Activated T-helper 1 cell treated with anti-CD3 and anti-CD28 coated beads, Interleukin-12 subunit alpha, Interleukin-12 subunit beta, Interleukin-2, Interleukin-4 antibody, amounts not matched to agents 30 ng/mL and 10 ng/mL and 1 ng/mL, durations not matched to agents 14 hours and 24 hours and 36 hours (primary cell): ENCODE measurements at places on chromosomes 3 and 15. TPM values are rescaled to one million over a fixed set of nuclear protein-coding genes. Genes with fewer than 3 reads are reported as not detected.

DNA sequence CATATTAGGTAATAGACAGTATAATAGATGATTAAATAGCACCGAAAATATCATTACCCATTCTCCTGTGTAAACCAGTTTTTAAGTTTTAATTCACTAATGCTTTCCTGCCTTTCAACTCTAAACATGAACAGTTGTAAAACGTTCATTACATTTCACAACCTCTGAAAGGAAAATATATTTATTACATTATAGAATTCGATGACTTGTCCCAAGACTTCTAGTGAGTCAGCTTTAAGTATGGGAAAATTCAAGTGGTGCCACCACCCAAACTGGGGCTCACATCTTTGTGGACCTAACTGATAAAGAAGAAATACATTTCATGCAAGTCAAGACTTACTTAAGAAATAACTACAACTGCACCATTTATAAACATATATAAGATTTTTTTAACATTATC, 2.0 kb downstream of the TRIM59 start:
- DNase-seq = no peak

GRCh38 chr3:59759298-59760031, 709.6 kb upstream of the CFAP20DC start:
- DNase-seq = no peak

Gene GOLGA6L7
- total RNA-seq = not detected in 2 replicates

Gene ANKUB1
- total RNA-seq = not detected in 2 replicates

DNA sequence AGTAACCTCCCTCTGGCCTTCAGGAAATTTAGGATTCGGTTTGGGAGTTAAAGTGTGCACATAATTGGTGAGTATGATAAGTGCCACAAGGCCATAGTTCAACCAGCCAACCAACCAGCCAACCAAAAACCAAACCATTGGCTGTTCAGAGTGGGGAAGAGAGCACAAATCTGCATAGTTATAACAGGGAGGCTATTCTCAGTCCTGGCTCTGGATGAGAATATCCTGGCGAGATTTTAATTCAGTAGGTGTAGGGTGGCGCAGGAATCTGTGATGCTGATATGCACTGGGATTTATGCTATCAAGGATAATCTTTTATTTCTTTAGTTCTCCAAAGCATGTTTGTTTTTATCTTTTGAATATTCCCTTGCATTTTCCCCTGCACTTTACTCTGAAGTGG, 49.1 kb downstream of the AKAP13 start:
- DNase-seq = no peak

GRCh38 chr3:188123170-188123905, 30.6 kb upstream of the LPP start:
- DNase-seq = no peak

GRCh38 chr3:21484057-21484827, 266.8 kb downstream of the ZNF385D start:
- DNase-seq = no peak

- no peak for DNase-seq
Measured at GRCh38 chr3:46947546-46947901, 29.0 kb downstream of the CCDC12 start.

GRCh38 chr15:52730594-52730993, 51.4 kb upstream of the ATOSA start:
- no peak for DNase-seq

DNA sequence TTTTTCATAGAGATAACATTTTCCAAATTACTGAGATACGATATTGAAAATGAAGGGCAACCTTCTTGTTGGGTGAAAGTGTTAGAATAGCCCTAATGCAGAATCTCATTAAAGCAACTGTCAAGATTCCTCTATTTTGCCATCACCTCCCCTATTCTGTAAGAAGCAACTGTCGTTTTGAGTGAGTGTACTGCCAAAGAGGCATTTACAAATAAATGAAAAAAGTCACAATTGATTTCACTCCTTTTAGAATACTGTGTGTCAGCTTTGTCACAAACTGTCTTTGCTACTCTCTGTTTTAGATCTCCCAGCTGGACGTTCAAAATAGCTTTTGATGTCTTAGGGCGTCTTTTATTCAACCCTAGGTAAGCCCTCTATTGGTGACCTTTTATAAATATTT, 322.8 kb upstream of the NAALADL2 start:
- no peak for DNase-seq
